ENCODE measurements at places on chromosomes 16 and 17. TPM values are rescaled to one million over a fixed set of nuclear protein-coding genes. Genes with fewer than 3 reads are reported as not detected.

The PLXDC1 gene
- total RNA-seq: 4.7 TPM

DNA sequence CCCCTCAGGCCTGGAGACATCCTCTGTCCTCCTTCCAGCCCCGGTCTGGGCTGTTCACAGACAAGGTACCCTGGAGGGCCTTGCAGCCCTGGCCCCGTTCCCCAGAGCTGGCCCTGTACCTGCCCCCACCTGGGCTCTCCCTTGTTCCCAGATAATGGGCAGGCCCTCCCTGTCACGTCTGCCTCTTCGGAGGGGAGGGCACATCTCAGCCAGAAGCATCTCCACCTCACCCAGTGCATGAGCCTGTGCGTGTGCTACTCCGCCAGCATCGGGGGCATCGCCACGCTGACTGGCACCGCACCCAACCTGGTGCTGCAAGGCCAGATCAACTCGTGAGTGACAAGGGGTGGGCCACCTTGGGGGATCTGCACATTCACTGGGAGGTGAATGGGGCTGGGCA is 14.9 kb upstream of the FOXN1 start:
- no peak overlapping the region for H3K27ac ChIP-seq
- H3K27me3 ChIP-seq: no peaks in the 10 kb centered on the region
- H3K4me3 ChIP-seq: no peak overlapping the region
- DNase-seq: no peak
- no peaks in the 10 kb centered on the region for H3K4me1 ChIP-seq

DNA sequence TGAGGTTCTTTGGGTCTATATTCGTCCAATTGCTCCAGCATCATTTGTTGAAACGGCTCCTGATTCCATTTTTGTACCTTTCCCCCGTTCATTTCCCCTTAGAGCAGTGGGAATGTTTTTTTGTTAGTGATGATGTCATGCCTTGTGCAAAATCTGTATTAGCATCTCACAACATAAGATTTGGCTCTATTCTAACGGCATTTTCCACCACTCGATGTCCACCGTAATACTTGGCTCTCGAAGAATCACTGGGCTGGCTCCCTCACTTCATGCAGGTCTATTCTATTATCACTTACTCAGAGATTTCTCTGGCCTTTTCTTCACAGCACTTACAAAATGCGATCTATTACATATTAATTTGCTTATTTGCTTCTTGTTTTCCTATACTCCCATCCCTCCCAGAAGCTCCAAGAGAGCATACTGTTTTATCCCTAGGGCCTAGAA is 571 bp upstream of the NME1 start:
- H3K27ac ChIP-seq: peak overlapping the region; percentile 95
- no peak overlapping the region for H3K4me3 ChIP-seq
- DNase-seq: peak; percentile 48
- no peaks in the 10 kb centered on the region for H3K27me3 ChIP-seq
- H3K36me3 ChIP-seq: no peaks in the 10 kb centered on the region

The CCL16 gene
- 0.81 TPM for total RNA-seq

Data from thyroid gland (tissue), 4 donors.